Esophagus (tissue), 2 donors: ENCODE measurements at places on chromosomes 1 and 21. TPM values are rescaled to one million over a fixed set of nuclear protein-coding genes. Genes with fewer than 3 reads are reported as not detected.

The USH2A gene
- under 0.01 TPM for polyA plus RNA-seq

The OLFM3 gene
- polyA plus RNA-seq, result not detected

The DEPDC1 gene
- polyA plus RNA-seq, result 2.8 TPM

The DNMT3L gene
- polyA plus RNA-seq, result not detected
